ENCODE measurements at places on chromosomes 4 and X. TPM values are rescaled to one million over a fixed set of nuclear protein-coding genes. Genes with fewer than 3 reads are reported as not detected.

DNA sequence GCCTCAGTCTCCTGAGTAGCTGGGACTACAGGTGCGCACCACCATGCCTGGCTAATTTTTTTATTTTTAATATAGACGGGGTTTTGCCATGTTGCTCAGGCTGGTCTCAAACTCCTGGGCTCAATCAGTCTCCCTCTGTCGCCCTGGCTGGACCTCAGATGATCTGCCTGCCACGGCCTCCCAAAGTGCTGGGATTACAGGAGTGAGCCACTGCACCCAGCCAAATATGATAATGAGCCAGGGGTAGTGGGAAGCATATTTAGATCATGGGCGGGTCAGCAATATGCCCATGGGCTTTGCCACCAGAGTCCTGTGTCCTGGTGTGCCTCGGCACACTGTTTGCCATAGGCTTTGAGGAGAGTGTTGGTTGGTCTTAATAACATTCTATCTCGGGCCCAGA is 71.8 kb downstream of the FAM193A start:
- H3K4me3 ChIP-seq = no peak overlapping the region
- H3K27me3 ChIP-seq = no peaks in the 10 kb centered on the region
- H3K27ac ChIP-seq = no peak overlapping the region
- no peaks in the 10 kb centered on the region for H3K36me3 ChIP-seq
- DNase-seq = peak; percentile 11

- no peak for DNase-seq
- H3K4me3 ChIP-seq = no peak overlapping the region
- H3K4me1 ChIP-seq = no peaks in the 10 kb centered on the region
- H3K36me3 ChIP-seq = no peaks in the 10 kb centered on the region
- H3K27ac ChIP-seq = no peak overlapping the region
- H3K27me3 ChIP-seq = no peaks in the 10 kb centered on the region
These were observed 515.7 kb downstream of the RPA4 start for GRCh38 chrX:97399400-97399799.

DNA sequence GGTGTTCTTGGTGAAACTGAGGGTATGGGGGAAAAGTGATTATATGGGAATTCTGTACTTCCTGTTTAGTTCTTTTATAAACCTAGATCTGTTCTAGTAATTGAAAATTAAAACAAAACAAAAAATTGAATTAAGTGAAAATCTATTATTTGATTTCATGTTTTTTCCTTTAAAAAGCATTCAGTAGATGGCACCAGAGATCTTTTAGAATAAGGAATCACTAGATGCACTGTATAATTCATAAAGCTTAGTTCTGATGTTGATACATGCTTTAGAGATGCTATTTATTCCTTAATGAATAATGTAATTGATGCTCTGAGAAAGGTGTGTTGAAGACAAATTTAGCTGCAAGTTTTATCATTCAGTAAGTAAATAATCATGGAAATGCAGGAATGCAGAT is 87.3 kb downstream of the LCORL start:
- no peak overlapping the region for H3K27ac ChIP-seq
- H3K36me3 ChIP-seq = peaks cover 3% of the 10 kb centered on the region
- H3K27me3 ChIP-seq = no peaks in the 10 kb centered on the region
- no peaks in the 10 kb centered on the region for H3K4me1 ChIP-seq
- DNase-seq = no peak

DNA sequence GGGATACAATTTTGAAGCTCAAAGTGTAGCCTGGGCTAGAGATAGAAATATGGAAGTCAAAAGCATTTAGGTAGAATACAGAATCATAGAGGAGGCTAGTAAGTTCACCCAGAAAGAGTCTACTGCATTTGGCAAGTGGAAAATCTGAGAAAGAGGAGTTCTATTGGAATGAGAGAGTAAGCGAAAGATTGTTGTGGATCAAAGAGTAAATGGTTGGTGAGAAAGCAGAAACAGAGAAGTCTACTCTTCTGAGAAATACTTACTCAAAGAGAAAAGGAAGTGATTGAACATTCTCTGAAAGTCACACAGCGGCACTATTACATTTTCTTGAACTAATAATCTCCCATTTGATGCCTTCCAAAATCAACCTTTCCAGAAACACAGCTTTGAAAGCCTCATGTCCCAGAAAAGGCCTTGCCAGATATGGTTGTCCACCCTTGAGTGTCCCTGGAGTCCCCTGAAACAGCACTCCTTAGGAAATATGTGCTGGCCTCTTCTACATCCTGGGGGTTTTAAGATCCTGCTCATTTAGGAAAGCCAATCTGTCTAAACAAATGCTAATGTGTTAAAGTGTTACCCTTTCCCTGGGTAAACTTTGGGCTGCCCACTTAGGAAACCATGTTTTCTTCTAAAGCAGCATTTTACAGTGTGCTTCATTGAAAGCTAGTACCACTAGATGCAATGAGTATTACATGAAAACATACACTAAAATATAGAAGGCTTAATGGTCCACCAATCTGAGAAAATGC is 132.6 kb downstream of the INPP4B start:
- no peak for DNase-seq
- no peaks in the 10 kb centered on the region for H3K27me3 ChIP-seq
- no peak overlapping the region for H3K27ac ChIP-seq
- H3K36me3 ChIP-seq = no peaks in the 10 kb centered on the region
- no peak overlapping the region for H3K4me3 ChIP-seq

The GC gene
- total RNA-seq = not detected

Data from upper lobe of right lung (tissue), 1 donor.